Cardiac fibroblast (primary cell): ENCODE measurements at places on chromosomes 4 and X.

DNA sequence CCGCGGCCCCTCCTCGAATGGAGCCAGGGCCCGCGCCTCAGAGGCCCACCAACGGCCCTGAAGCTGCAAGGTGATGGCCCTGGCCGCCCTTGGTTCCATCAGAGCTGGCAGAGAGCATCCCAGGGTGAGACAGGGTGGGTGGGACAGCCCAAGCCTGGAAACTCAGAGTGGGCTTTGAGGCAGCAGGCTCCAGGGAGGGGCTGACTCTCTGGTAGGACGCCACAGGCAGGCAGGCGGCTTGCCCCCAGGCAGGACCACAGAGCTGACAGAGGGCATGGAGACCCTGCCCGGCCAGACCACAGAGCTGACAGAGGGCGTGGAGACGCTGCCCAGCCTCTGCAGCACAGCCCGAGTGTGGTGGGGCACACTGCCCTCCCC is 4.8 kb downstream of the MYL5 start:
- DNase-seq, result no peak

- DNase-seq, result no peak
These were observed 19.8 kb upstream of the PASD1 start for GRCh38 chrX:151543706-151544105.

GRCh38 chr4:55673424-55673823 is 37.3 kb upstream of the NMU start:
- DNase-seq, result no peak

- DNase-seq, result no peak
These were observed 46.2 kb upstream of the NHS start for GRCh38 chrX:17328837-17329236.

GRCh38 chr4:79107014-79107413 is 167.8 kb upstream of the PAQR3 start:
- DNase-seq, result no peak

- DNase-seq, result no peak
These were observed 61.9 kb downstream of the ASB9 start for GRCh38 chrX:15207994-15208393.

- DNase-seq, result peak; percentile 69
These were observed 38.9 kb downstream of the PRIMPOL start for GRCh38 chr4:184688447-184688846.

- peak; percentile 87 for DNase-seq
These were observed 159.0 kb downstream of the DCLK2 start for GRCh38 chr4:150237110-150237872.

DNA sequence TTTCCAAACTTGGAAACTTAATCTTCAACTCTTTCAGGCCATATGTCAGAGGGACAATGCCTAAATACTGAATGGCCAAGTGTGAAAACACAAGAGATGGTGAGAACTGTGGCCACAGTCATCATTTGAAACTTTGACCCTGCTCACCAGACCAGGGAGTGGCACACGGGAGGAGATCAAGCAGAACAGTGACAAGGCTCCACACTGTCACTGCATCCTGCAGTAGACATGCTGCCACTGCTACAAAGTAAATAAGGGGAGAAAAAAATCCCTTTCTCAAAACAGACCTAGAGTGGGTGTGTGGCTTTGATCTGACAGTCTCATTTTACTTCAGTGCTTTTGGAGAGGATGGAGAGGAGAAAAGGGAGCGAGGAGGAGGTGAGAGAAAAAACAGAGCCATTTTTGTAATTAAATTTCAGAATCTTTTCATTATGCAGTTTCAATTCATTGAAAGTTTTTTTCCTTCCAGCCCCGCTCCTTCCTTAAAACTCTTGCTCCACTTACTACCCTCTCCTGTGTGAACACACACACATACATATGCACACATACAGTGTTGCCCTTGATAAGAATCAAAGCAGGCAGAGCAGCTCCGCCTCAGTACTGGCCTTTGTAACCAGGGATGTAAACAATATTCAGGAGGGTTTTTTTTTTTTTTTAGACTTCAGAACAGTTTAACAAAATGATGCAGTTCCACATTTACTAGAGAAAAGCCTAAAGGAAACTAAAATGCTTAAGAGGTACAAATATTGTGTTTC is 34.4 kb downstream of the NEXMIF start:
- no peak for DNase-seq

- no peak for DNase-seq
These were observed 12.2 kb downstream of the MAMLD1 start for GRCh38 chrX:150375243-150375770.

DNA sequence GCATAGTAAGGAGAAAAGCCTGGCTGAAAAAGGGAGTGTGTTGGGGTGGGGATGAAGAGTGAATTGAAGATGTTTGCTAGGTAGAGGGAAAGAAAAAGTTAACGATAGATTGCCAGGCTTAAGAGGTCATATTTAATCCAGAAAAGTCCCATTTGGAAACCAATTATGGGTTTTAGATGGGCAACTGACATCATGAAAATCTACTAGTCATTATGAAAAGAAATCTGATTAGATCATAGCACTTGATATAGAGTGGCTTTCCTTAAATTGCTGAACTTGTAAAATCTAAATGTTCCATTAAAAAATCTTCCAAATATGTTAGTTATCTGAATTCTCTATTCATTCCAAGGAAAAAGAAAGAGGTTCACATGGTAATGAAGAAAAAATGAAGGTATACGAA is 37.5 kb upstream of the IL21 start:
- no peak for DNase-seq

GRCh38 chrX:66049056-66049455 is 9.2 kb upstream of the VSIG4 start:
- DNase-seq, result no peak

DNA sequence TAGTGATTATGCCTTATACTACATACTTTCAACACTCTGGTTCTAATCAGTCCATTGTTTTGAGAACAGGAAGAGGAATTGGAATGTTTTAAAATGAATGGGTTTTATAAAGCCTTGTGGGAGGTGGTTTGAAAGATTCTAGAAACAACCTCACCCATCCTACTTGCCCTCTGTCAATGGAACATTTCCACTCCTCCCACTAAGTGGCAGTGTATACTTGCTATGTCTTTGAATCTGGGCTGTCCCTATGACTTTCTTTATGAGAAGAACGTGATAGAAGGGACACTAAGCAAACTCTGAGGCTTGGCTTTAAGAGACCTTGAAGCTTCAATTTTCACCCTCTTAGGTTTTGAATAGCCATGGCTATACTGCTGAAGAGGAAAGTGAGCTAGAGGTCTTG is 611.2 kb downstream of the PPP4R3C start:
- DNase-seq, result peak; percentile 19

DNA sequence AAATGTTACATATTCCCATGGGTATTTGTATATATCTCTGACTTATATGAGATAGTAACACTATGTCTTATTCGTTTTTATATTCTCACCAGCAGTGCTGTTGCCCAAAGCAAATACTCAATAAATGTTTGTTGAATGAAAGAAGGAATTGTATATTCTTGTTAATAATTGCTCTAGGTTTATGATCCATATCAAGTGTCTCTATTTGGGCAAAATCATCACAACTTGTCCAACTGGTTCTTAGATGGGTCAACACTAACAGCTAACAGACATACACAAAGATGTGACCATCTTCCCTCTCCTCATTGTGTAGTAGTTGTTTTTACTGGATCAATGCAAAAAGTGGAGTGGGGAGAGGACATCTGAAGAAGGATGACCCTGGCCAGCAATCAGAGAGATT is 6.6 kb upstream of the APLN start:
- DNase-seq, result no peak

DNA sequence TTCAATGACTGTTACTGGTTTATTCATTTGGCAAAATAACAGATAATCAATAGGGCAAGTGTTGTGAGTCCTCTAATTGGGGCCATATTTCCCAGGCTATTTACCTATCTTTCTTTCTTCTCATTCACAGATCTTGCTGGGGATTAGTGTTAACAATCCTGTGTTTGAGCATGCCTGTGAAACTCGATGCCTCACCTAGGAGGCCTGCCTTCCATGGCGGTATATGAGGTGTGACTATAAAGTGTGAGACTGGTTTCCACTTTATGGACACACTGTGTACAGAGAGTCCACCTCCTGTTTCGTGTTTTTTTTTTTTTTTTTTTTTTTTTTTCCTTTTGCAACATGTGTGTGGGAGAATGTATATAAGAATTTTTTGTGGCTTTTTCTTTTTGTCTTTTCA is 199.3 kb downstream of the BMPR1B start:
- DNase-seq, result no peak

- peak; percentile 29 for DNase-seq
These were observed 109.6 kb downstream of the MAML3 start for GRCh38 chr4:140044337-140044902.

GRCh38 chr4:139256349-139256748 is 23.7 kb downstream of the MGARP start:
- no peak for DNase-seq

DNA sequence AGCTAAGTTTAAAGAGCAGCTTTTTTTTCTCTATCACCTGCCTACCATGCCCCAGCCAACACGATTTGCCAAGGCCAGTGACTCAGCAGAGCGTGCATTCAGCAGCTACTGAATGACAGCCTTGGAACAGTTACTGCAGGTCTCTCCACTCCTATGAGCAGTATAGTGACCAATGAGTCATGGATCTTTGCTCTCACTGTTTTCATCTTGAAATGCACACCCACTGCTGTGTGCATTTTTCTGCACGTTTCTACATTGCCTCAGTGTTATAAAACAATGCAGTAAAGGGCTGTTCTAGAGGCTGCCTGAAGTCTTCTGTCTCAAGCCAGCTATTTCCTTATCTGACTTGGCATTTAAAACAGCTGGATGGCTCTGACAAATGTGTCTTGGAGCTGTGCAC is 66.0 kb upstream of the C4orf54 start:
- DNase-seq, result peak; percentile 79

DNA sequence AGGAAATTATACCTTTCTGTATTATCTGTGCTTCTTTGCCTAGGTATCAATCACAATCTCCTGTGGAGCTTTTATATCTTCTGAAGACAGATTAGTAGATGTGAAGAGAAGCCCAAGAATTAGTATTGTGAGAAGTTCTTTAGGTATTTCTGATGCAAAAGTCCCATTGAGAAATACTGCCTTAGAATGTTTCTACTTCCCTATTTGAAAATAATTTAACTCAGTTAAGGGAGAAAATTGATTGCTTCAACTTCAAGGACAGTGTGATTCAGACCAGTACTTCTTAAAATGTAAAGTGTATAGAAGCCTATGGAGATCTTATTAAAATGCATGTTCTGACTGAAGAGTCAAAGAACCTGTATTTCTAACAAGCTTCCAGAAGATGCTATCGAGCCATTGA is 9.0 kb downstream of the EIF1AX start:
- DNase-seq, result no peak

- DNase-seq, result no peak
These were observed 37.1 kb upstream of the KLHL8 start for GRCh38 chr4:87257523-87257922.

GRCh38 chrX:40832723-40833122 is 97.4 kb upstream of the MED14 start:
- no peak for DNase-seq

DNA sequence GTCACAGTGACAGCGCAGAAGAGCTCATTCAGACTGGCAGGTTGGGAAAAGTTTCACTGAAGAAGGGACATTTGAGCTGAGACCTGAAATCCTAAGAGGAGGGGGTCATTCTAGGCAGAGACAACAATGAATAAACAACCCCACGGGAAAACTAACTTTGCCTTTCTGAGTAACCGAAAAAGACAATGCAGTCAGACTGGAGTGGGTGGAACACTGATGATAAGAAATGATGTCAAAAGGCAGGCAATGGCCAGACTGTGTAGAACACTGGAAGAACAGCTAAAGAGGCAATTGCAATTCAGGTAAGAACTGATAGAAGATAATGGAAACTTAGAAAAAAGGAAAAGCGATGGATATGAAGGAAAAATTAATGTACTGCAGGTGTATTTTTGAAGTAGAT is 73.8 kb downstream of the CHIC2 start:
- peak; percentile 59 for DNase-seq

DNA sequence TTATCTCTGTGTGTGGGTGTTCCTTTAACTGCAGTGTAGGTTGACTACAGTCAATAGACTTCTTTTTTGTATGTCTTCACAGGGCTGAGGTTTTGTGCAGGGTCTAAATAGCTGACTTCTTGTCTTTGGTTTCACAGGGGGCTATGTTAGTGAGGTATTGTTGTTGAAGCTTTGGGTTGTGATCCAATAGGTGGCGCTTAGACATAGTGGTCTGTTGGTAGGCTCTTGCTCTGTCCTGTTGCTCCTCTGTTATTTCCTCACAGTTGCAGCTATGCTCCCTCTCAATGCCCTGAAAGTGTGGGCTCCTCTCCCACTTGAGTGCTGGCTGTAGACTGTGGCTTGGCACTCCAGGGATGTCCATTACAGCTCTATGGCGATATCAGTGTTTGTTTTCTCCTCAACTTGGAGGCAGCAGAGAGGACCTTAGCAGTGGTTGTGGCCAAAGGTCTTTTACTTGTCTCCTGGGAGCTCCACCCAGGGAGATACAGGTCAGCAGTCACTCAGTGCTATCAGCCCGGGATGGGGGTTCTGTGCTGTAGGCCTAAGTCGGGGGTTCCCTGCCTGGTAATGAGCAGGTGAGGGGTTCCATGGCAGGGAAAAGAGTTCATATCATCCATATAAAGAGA is 14.0 kb downstream of the POF1B start:
- DNase-seq, result no peak

- peak; percentile 22 for DNase-seq
These were observed 329.7 kb downstream of the FBXW7 start for GRCh38 chr4:152206185-152206584.

GRCh38 chrX:125810856-125811255 is 355.2 kb downstream of the DCAF12L2 start:
- DNase-seq, result no peak

DNA sequence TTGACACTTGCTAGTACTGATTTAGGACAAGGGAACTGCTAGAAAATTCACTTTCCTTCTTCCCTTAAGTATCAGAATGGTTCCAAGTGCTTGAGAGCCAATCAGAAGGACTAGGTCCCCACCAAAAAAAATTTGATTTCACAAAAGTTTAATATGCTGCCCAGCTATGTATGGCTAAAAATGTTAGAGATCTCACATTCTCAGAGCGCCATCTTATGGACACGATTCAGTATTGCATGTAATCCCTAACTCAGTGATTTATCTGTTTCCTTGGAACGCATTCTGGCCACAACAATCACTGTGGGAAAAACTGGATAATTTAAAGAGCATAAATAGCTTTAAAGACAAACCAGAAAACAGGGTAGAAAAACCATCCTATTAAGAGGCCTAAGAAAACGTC is 255.1 kb upstream of the GPC4 start:
- peak; percentile 67 for DNase-seq

DNA sequence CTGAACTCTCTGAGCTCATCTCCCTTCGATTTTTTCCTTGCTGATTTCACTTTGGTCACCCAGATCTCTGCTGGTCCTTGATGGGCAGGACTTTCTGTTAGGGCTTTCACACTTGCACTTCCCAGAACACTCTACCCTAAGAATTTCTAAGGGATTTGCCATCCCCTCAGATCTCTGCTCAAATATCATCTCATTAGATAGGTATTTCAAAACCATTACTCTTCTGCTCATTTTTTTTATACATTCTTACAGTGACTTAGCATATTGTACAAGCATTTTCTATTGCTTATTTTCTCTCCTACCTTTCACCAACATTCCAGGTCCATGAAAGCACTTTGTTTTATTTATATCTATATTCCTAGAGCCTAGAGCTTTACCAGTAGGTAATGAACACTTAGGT is 913.3 kb downstream of the PDHA2 start:
- DNase-seq, result no peak
